Stomach (tissue), 19 donors: ENCODE measurements at places on chromosomes 3 and 15.

GRCh38 chr3:43400781-43401730 is 114.7 kb downstream of the SNRK start:
- DNase-seq, result no peak

- DNase-seq, result no peak
Measured at GRCh38 chr15:41333026-41333562, 413 bp downstream of the NUSAP1 start.

DNA sequence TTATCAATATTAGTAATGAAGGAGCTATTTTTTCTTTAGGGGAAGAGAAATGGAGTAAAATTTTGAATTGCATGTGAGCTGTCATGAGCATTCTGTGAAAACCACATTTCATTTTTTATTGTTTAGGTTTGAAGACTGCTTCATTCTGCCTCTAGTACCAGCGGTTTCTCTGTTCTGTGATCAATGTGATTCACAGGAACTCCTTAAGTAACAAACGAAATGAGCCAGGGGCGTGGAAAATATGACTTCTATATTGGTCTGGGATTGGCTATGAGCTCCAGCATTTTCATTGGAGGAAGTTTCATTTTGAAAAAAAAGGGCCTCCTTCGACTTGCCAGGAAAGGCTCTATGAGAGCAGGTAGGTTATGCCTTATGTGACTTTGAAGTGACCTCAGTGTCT is 13.0 kb downstream of the NIPA2 start:
- no peak for DNase-seq

DNA sequence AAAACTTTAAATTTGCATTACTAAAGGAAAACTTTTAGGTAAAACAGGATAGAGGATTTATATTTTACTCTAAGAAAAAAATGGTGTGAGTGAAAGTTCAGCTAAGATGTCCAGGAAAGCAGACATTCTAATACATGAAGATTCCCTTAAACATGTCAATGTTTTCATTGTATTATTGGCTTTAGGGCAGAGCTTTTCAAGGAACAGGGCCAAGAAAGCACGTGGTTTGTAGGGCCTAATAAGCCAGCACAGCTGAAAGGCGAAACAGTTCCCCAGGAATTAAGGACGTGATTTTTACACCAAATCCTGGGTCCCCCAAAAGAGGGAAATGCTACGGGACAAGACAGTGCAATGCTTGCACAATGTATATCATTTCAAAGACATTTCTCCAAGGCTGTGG is 48.6 kb upstream of the MKRN3 start:
- DNase-seq, result no peak

DNA sequence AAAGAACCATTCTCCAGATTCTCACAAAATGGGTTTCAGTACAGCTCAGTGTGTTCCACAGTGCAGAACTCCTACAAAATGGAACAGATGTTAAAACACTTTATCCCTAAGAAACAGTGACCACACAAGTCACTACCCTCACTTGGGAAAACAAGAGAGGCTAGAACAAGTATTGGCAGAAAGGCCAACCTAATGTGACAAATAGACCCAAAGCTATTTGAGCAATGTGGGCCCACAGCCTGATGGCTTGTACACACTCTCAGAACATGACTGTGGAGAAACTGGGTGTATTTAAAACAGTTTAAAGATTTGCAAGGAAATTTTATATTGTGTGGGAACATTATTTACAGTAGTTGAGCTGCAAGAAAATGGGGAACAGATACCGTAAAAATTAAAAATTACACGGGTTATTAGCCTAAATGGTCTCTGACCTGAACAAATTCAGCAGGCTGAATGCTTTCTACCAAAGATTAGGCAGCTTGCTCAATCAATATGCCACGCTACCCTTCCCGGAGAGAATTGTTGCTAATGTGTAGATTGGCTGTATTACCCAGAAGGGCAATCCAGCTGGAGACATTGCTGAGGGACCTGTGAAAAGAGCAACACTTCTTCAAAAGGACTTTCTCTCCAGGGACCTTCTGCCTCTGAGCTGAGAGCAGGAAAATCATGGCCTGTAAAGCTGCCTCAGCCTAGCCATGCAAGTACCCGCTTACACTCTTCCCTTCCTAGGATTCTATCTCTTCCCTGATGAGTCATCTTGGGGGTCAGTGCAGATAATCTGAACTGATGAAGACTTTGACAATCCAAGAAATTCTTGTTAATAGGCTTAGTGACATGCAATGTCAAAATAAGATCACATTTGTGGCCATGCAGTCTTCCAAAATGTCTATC is 97.1 kb downstream of the STRIT1 start:
- no peak for DNase-seq

DNA sequence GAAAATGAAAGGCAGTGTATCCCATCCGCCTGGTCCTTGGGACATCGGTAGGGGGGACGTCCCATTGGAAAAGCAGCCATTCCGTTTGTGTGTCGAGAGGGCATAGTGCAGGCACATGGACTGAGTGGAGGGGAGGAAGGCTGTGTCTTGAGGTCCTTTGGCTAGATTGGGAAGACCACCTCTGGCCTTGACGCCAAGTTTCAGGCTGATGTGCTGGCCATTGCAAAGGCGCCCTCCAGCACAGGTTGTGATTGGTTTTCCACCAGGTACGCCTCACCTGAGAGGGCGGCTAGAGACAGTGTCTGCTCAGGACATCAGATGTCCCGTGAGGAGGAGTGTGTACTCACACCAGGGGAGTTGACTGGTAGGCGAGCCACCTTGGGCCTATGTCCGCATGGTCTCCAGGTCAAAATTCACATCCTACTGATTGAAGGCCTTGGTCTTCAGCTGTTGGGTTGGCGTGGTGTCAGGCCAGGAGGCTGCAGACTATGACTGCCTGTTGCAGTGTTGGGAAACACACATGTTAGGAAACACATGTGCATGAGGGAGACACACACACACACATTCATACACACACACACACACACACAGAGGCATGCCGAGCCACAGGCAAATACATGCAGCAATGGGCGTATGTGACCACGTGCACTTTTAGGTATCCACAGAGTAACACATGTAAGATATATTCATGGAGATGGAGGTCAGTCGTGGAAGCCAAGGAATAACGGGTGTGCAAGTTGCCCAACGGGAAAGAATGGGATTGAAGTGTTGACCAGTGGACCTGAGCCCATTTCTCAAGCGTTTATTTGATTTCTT is 98.4 kb downstream of the SNRPN start:
- peak; percentile 11 for DNase-seq

DNA sequence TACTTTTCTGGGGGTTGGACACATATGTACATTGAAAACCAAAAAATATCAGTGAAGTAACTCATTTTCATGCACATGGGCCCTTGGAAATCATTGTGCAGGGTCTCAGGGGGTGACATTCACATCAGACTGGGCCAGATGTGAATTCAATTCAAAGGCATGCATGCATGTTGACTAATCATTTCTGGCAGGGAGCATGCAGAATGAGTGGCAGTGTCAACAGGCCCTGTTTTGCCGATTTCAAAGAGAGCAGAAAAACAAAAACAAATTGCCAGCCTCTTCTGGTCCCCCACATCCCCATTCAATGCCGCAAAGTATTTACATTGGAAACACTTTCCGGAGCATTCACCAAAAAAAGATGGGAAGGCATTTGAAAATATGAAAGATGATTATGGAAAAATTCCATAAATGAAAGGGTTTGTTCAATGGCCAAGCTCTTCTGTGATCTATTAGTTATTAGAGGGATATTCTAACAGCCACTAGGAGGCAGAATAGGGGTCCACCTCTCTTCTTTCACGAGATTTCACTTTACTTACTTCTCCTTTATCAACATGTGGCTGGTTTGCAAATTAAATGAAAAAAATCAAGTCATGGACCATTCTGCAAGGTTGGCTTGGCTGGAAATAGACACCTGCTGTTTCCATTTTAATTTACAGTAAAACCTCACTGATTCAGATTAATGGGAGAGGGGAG is 119.9 kb upstream of the FEZF2 start:
- no peak for DNase-seq

DNA sequence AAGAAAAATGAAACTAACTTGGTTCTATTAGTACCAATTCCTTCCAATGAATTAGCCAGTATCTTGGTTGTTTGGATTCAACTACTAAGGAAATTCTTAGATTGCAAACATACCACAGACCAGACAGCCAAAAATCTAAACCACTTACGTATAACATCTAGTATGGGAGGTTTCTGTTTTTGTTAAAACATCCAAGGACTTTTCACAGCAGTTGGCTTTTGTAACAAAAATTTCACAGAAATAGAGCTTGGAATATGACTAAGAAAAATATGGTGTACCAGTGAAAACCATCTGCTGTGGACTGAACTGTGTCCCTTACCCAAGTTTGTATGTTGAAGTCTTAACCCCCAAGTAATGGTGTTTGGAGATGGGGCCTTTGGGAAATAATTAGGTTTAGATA is 199.2 kb downstream of the OTOL1 start:
- no peak for DNase-seq
